ENCODE measurements at places on chromosomes 12 and 14.

DNA sequence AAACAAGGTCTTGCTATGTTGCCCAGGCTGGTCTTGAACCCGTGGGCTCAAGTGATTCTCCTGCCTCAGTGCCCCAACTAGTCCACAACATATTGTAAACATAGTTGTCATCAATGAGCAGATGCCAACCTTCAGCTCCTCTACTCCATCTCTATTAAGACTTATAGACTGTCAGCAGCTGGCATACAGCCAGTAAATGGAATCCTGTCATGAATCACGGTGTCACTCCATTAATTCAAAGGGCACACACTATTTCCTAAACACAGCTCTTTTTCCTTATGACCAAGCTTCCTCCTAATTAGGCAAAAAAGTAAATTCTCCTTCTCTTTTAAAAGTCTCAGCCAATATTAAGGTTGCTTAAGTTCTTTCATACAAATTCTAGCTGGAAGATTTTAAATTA is 111.2 kb downstream of the ITPR2 start:
- no peak for DNase-seq

DNA sequence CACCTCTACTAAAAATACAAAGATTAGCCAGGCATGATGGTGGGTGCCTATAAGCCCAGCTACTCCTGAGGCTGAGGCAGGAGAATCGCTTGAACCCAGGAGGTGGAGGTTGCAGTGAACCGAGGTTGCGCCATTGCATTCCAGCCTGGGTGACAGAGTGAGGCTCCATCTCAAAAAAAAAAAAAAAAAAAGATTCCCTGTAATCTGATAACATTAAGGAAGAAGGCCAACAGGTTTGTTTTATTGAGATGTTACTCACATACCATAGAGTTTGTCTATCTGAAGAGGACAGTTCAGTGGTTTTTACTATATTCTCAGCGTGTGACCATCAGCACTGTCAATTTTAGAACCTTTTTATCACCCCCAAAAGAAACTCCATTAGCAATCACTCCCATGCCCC is 37.5 kb downstream of the TSPAN9 start:
- no peak for DNase-seq

DNA sequence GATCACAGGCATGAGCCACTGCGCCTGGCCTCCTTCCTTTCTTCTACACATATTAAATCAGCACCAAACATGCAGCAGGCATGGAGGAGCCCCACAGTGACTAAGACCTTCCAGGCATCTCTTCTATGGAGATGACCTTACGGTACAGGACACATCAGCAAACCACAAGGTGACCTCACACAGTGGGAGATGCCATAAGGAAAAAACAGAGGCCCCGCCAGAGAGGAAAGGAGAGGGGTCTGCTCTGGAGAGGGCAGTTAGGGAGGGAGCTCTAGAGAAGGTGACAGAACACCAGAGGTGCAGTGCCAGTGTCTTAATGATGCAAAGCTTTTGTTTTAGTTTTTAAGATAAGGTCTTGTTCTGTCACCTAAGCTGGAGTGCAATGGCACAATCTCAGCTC is 81.1 kb upstream of the ESRRB start:
- DNase-seq: no peak

GRCh38 chr12:50101663-50102062 is 2.1 kb upstream of the GPD1 start:
- no peak for DNase-seq

DNA sequence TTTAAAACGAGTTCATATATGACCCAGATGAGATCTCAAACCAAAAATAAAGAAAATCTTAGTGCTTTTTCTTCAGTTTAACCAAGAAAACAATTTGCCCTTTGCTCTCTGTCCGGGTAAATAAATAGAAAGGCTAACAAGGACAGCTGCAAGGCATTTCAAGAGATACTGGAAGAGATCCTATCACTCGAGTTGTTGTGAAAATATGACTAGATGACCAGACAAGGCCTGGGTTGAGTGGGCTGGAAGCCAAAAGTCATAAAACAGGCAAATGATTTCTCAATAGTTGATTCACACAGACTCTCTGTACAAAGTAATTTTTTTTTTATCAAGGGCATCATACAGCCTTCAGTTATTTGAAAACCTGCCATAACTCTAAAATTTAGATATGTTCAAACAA is 55.9 kb upstream of the AVPR1A start:
- DNase-seq: peak; percentile 15

GRCh38 chr12:91074851-91075250 is 17.0 kb upstream of the KERA start:
- DNase-seq: no peak

DNA sequence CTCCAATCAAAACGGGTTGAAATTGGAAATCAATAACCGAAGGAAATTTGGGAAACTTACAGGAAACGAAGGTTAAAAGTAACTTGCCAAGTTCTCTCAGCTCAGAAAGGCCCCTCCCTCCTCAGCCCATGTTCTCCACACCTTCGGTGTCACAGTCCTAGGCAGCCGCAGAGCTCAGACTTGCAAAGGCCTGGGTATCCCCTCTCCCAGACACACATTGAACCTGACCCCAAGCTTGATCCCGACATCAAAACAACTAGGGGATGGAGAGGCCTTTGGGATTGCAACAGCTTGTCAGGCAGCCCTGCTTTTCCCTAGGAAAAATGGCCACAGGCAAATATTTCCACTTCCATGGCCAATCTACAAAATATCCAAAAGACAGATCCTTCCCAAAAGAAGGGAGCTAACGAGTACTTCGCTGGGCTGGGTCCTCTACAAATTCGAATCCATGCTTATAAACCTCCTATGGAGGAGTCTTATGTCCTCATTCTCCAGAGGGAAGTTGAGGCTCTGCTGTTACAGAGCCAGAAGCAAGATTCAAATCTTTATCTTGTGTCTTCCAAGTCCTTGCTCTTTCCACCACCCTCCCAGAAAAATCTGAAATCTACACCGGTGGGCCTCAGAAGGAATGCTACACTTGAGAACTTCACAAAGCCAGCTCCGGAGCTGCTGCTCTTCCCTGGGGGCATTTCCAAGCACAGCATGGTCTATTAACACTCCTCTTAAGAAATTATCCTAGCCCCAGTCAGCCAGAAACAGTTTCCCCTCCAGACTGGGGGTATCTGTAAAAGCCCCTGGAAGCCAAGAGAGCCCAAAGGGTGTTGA is 35.7 kb upstream of the PNMA1 start:
- no peak for DNase-seq

All from body of pancreas (tissue), 4 donors.